AG10803 (cell line): ENCODE measurements at places on chromosomes 12 and 14.

DNA sequence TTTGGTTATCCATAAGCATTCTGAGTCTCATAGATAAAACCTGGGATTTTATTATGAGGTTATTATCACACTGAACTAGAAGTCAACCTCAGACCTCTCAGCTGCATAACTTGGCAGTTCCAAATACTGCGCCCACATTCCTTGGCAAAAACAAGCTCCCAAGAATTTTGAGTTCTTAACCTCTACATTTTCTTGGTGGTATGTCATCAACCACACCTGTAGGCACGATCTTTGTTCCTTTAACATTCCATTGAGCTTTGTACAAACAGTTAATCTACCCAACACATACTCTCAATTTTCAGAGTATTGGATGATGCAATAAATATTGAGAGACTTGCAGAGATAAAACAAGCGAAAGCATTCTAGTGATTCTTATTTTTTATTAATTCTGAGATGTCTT is 371.8 kb upstream of the PRICKLE1 start:
- DNase-seq: peak; percentile 69

GRCh38 chr14:50666772-50667683 is 1.1 kb downstream of the SAV1 start:
- DNase-seq: peak; percentile 79

DNA sequence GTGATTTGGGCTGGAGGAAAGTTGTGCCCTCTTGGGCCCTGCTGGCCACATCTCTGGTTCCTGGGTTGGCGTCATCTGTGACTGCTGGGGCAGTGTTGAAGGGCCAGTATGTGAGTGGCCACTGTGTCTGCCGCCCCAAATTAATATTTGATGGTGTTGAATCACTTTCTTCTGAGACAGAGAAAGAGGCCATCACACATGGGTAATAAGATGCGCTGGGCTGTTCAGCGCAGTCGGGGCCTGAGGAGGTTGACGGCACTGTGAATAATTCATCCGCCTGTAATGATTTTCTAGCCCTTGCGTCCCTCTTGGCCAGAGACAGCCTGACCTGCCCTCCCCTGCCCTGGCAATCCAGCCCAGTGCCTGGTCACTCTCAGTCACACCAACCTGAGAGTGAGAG is 56.2 kb upstream of the BEGAIN start:
- DNase-seq: no peak

DNA sequence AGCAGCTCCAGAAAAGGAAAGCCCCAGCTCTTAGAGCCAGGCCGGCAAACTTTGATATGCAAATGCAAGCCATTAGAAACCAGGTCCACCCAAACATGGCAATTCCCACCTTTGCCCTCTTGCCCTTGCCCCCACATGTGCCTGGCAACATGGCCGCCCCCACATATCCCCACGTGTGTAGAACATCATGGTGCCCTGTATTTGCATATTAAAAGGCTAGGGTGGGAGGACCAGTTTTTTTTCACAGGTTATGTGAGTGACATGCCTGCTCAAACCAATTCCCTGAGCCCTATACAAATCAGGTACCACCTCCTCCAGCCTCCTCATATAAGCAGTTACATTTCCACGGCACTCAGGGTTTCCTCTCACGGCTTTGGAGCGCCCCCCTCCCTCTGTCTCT is 6.1 kb upstream of the ALDH1L2 start:
- no peak for DNase-seq

DNA sequence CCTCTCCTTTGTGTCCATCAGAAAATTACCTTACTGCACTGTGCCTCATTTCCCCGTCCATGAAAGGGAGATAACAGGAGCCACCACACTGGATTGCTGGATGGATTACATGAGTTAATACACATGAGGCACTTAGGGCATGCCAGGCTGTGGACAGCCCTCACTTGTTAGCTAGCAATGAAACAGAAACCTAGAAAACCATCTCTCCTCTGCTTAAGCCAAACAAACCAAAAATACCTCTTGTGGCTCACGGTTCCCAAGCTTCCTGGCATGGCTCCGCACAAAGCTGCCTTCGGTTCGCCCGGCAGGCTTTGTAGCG is 660 bp upstream of the HCFC2 start:
- DNase-seq: no peak

GRCh38 chr12:11837216-11837934 is 187.9 kb downstream of the ETV6 start:
- DNase-seq: no peak

- peak; percentile 60 for DNase-seq
Measured at GRCh38 chr14:67265131-67265530, 23.9 kb downstream of the PALS1 start.
